Smooth muscle cell of the pulmonary artery (primary cell): ENCODE measurements at places on chromosomes 5 and 9. TPM values are rescaled to one million over a fixed set of nuclear protein-coding genes. Genes with fewer than 3 reads are reported as not detected.

GLRA1 gene
- not detected in 2 replicates for total RNA-seq

ANKRD55 gene
- total RNA-seq, result not detected in 2 replicates

SOHLH1 gene
- total RNA-seq, result not detected in 2 replicates

TRAF1 gene
- 9.3 and 13.3 TPM in 2 replicates for total RNA-seq

LCP2 gene
- total RNA-seq, result not detected in 2 replicates

DMRTA1 gene
- total RNA-seq, result 0.13 and 0.66 TPM in 2 replicates

CCDC192 gene
- not detected in 2 replicates for total RNA-seq

GRM6 gene
- not detected in 2 replicates for total RNA-seq

LTC4S gene
- 2.3 and 5.2 TPM in 2 replicates for total RNA-seq

SV2C gene
- total RNA-seq, result under 0.01 TPM in 1 of 2 replicates, not detected in the other

NEUROG1 gene
- not detected in 2 replicates for total RNA-seq

PCDHB12 gene
- total RNA-seq, result 0.26 and 0.46 TPM in 2 replicates
